Activated B cell treated with CpG ODN at 0.5 μM for 24 hours (primary cell): ENCODE measurements at places on chromosomes 12 and 14. TPM values are rescaled to one million over a fixed set of nuclear protein-coding genes. Genes with fewer than 3 reads are reported as not detected.

The CCDC175 gene
- total RNA-seq = not detected in 2 replicates

The GPD1 gene
- total RNA-seq = 0.46 and 0.60 TPM in 2 replicates

The ASIC1 gene
- total RNA-seq = not detected in 2 replicates

The PFDN5 gene
- 486 and 578 TPM in 2 replicates for total RNA-seq

DNA sequence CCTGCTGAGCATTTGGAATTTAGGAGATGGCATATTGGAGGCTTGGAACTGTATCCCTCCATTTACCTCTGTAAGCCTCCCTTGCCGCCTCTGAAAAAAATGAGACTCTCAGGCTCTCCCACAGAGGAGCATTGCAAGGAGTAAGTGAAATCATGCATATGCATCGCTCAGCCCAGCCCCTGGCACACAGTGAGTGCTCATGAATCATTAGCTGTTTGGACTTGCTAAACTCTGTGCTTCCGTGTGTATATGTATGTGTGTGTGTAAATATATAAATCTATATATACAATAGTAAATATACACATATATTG is 17.1 kb upstream of the TBX3 start:
- no peaks in the 10 kb centered on the region for H3K4me1 ChIP-seq
- H3K27ac ChIP-seq = no peak overlapping the region
- peaks cover 68% of the 10 kb centered on the region for H3K27me3 ChIP-seq
- no peaks in the 10 kb centered on the region for H3K36me3 ChIP-seq

GRCh38 chr14:68389943-68390342 is 402.9 kb downstream of the ZFP36L1 start:
- H3K4me3 ChIP-seq = no peak overlapping the region
- no peaks in the 10 kb centered on the region for H3K27me3 ChIP-seq
- H3K4me1 ChIP-seq = peaks cover 41% of the 10 kb centered on the region
- no peak overlapping the region for H3K27ac ChIP-seq
- no peak for DNase-seq

DNA sequence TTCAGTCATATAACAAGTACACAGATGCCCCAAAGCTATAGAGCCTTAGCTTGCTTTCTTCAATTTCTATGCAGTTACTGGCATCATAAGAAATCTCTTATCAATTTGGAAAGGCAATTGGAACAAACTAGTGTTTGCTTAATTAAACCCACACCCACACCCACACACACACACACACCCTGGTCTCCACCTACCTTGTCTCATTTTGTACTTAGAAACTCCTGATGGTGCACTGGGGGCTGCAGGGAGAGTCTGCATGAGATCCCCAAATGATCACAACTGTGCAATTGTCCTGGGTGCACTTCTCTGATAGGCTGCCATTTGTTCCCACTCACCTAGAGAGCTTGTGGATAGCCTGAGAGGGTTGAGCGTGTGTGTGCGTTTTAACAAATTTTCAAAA is 40.5 kb upstream of the PTCSC3 start:
- no peak overlapping the region for H3K4me3 ChIP-seq
- H3K27me3 ChIP-seq = peaks cover 9% of the 10 kb centered on the region
- H3K36me3 ChIP-seq = no peaks in the 10 kb centered on the region
- H3K27ac ChIP-seq = no peak overlapping the region

- no peaks in the 10 kb centered on the region for H3K4me1 ChIP-seq
- no peak overlapping the region for H3K4me3 ChIP-seq
These were observed 91.8 kb downstream of the EML1 start for GRCh38 chr14:99884834-99885648.

GRCh38 chr14:100285913-100286400 is 20.3 kb downstream of the SLC25A29 start:
- peaks cover 11% of the 10 kb centered on the region for H3K36me3 ChIP-seq
- peak overlapping the region; percentile 82 for H3K4me3 ChIP-seq
- DNase-seq = no peak
- peak overlapping the region; percentile 85 for H3K27ac ChIP-seq

DNA sequence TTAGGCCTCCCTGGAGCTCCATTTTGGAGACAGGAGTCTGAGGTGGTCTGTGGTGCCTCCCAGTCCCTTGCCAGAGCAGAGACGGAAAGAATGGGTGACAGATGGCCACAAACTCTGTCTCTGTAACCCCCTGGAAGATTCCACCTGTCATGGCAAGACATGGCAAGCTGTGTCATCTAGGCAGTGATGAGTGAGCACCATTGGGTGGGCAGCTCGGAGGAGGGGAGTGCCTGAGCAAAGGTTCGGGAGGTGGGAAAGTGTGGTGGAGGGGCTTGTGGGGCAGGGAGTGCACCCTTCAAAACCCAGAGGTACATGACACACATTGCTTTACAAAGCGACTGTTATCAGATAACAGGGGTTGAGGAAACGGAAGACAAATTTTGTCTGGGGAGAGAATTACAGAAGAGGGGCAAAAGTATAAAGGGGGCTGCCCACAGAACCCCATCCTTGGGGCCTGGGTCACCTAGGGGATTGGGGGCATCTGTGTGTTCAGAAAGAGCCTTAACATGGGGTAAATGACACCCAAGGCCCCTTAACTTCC is 3.5 kb downstream of the RIN3 start:
- no peaks in the 10 kb centered on the region for H3K27me3 ChIP-seq
- peaks cover 35% of the 10 kb centered on the region for H3K4me1 ChIP-seq
- no peak overlapping the region for H3K4me3 ChIP-seq
- peaks cover 2% of the 10 kb centered on the region for H3K36me3 ChIP-seq
- no peak overlapping the region for H3K27ac ChIP-seq
- no peak for DNase-seq

- H3K27ac ChIP-seq = peak overlapping the region; percentile 99
- H3K27me3 ChIP-seq = no peaks in the 10 kb centered on the region
- peak overlapping the region; percentile 96 for H3K4me3 ChIP-seq
- H3K4me1 ChIP-seq = peaks cover 49% of the 10 kb centered on the region
These were observed 32.8 kb downstream of the MIA2 start for GRCh38 chr14:39266525-39266870.

GRCh38 chr14:83940253-83940652 is 1589.7 kb upstream of the FLRT2 start:
- H3K27ac ChIP-seq = no peak overlapping the region
- no peaks in the 10 kb centered on the region for H3K36me3 ChIP-seq
- H3K4me1 ChIP-seq = no peaks in the 10 kb centered on the region
- H3K27me3 ChIP-seq = no peaks in the 10 kb centered on the region

DNA sequence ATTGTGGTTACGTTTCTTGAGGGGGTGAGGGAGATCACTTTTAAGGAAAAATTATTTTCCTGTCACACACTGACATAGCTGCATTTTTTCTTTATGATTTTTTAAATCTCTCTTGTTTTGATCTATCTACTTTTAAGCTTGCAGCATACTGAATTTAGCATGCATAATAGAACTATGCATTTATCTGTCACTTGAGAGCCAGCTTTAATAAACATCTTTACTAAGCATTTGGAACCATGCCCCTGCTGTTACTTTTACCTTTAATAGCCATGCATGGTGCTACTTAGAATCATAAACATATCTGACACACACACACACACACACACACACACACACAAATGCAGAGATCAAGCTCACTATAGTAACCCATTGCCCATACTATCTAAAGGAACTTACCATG is 486.2 kb downstream of the NELL2 start:
- peaks cover 8% of the 10 kb centered on the region for H3K36me3 ChIP-seq
- H3K4me1 ChIP-seq = no peaks in the 10 kb centered on the region
- H3K27me3 ChIP-seq = no peaks in the 10 kb centered on the region
- H3K4me3 ChIP-seq = no peak overlapping the region
- H3K27ac ChIP-seq = no peak overlapping the region

GRCh38 chr12:96093543-96094196 is 58.3 kb upstream of the LTA4H start:
- peaks cover 2% of the 10 kb centered on the region for H3K36me3 ChIP-seq
- peaks cover 21% of the 10 kb centered on the region for H3K4me1 ChIP-seq
- H3K4me3 ChIP-seq = no peak overlapping the region
- H3K27ac ChIP-seq = no peak overlapping the region

DNA sequence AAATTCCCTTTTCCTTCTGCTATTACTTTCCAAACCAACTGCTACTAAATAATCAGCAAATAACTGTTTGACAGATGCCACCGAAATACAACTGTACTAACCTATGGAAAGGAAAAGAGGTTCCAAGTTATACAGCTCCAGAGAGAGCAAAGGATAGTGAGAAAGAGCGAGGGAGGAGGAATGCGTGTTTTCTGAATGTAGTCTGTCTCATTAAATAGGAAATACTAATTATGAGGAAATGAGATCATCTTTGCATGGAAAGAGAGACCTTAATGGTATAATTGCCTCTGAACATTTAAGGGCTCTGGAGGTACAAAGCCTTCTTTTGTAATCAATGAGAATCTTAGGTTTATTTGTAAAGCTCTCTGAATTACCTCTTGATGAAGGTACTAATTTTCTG is 195.2 kb downstream of the APAF1 start:
- H3K27me3 ChIP-seq = peaks cover 13% of the 10 kb centered on the region
- H3K4me3 ChIP-seq = no peak overlapping the region
- no peaks in the 10 kb centered on the region for H3K36me3 ChIP-seq
- no peaks in the 10 kb centered on the region for H3K4me1 ChIP-seq
